ENCODE measurements at places on chromosomes 6 and 20.
A peak's percentile ranks its signal among the peaks of the same experiment; 100 is the strongest.

- DNase-seq = no peak
Measured at GRCh38 chr6:149580880-149581279, 14.7 kb downstream of the GINM1 start.

GRCh38 chr6:74588094-74588832, 617.6 kb downstream of the COL12A1 start:
- DNase-seq = no peak

DNA sequence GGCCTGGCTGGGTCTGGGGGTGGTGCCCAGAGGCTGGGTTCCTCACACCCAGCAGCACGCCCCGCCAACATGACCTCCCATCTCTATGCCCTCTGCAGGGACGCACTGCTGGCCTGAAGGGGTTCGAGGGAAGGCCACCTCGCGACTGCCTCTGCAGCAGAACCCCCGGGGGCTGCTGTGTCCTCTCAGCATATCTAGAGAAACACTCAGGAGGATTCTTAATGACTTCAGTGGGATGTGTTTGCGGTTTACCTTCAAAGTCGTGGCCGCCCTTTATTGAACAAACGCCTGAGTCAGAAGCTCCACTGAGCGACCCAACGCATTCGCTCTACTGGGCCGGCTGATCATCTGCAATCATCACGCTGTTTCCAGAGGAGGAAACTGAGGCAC, 54.8 kb upstream of the GATA5 start:
- DNase-seq = no peak

DNA sequence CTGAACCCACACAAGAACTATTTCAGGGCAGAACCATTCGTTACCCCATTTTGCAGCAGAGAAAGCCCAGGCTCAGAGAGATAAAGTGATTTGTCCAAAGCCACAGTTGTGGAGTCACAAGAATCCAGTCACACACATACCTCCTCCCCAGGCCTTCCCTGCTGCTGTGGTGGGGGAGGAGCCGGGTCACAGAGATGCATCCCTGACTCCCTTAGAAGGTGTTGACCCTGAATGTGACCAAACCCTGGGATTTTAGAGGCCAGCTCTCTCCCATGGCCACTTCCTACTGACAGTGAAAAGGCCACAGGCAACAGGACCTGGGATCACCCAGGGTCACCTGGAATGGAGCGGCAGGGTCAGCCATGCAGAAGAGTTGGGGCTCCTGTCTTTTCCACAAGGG, 48.6 kb downstream of the CHMP4B start:
- DNase-seq = no peak

- DNase-seq = peak; percentile 63
Measured at GRCh38 chr6:144334150-144334708, 49.1 kb downstream of the UTRN start.

- DNase-seq = no peak
Measured at GRCh38 chr20:18702736-18703135, 110.8 kb upstream of the SCP2D1 start.

- DNase-seq = no peak
Measured at GRCh38 chr20:13525225-13525940, 113.3 kb downstream of the TASP1 start.

- no peak for DNase-seq
Measured at GRCh38 chr6:56556751-56557540, 85.7 kb downstream of the DST start.

DNA sequence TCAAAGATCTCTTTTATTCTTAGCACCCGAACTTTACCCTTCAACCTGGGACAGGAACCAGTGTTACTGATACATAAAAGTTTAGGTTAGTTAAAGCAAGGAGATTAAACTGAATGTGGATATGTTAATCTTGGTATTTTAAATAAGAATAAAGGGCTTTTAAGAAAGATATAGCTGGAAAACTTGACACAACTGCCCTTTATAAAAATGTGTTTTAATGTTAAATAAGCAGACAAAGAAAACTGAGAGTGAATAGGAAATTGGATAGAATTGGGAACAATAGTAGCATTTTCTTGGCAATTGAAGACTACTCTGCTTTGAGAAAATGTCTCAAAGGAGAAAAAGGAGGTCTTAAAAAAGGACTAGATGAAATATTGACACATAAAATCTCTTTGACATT, 45.9 kb upstream of the CRISP1 start:
- no peak for DNase-seq

GRCh38 chr6:168438783-168439520, 2.0 kb upstream of the SMOC2 start:
- no peak for DNase-seq

DNA sequence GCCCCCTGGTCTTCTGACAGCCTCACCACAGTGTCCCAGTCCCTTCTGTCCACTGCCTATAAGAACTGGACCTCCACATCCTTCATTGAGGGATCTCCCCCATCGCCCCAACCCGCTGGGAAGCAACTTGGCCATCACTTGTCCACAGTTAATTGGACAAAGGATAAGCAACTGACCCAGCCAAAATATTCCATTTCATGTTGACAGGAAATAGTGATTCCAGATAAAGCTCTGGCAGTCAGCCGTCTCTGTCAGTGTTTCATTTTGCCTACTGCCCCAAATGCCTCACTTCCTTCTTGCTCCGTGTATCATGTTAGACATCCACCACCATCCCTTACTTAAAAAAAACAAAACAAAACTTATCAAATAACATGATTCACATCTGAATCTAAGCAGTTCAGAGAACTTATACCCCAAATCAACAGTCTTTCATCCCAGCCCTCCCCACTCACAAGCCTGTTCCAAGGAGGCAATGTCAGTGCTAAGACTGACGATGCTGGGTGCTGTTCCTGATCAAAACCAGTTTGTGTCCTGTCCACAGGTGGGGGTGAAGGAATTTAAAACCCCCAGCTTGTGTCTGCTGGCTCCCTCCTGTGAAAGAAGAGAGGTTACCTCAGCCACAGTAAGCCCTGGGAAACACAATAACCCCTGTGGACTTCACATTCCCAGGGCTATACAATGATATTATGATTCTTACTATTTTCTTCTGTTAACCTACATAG, 162.5 kb downstream of the WDR27 start:
- no peak for DNase-seq

DNA sequence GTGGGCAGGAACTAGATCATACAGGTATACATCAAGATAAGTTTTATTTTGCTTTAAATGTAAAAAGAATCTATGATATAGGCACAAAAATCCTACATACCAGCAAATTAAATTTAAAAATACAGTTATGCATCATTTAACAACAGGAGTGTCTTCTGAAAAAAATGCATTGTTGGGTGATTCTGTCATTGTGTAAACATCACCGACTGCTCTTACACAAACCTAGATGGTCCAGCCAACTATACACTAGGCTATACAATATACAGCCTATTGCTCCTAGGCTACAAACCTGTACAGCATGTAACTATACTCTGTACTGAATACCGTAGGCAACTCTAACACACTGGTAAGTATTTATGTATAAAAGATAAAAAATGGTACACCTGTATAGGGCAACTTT, 139.4 kb downstream of the RNGTT start:
- no peak for DNase-seq

GRCh38 chr20:49112596-49113274, 66.6 kb downstream of the CSE1L start:
- DNase-seq = no peak

DNA sequence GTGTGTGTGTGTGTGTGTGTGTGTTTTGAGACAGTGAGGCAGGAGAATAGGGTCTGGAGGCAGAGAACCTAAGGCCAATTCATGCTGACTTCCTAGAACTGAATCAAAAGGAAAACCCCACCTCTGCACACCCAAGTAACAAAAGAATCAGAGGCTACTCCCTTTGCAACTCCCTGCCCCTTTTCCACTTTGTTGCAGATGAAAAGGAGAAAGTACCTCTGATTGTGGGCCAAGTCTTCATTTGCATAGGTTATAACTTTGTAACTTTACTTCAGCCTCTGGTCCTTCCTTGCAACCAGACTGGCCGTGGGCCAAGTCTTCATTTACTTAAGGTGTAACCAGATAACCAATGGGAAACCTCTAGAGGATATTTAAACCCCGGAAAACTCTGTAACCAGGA, 168.8 kb downstream of the EYA2 start:
- no peak for DNase-seq

DNA sequence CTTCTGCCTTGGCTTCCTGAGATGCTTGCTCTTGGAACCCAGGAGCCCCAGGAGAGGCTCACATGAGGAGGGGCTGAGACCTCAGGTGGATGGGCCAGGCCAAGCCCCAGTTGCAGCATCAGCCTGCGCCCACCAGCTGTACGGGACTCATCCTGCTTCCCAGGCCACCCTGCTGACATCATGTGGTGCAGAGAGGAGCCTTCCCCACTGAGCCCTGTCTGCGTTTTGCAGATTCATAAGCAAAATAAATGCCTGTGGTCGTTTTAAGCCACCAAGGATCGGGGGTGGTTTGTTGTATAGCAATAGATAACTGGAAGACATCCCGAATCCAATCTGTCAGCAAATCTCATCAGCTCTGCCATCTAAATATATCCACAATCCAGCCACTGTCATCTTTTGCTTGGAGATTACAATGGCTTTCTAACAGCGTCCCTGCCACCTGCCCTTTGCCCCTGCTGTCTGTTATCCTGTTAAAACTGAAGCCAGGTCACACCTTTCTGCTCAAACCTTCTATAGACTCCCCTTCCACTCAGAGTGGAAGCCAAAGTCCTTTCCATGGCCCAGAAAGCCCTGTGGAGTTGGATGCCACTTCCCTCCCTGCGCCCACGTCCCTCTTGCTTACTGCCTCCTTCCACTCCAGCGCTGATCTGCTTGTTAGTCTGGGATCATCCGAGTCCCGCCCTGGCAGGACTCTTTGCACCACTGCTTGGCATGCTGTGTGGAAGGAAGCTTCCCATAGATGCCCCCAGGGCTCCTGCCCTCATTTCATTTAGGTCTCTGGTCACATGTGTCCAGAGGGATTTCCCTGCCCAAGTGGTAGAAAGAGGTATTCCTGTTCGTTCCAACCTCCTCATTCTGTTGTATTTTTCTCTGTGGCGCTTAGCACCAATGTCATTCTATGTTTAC, 24.0 kb upstream of the MLN start:
- no peak for DNase-seq

DNA sequence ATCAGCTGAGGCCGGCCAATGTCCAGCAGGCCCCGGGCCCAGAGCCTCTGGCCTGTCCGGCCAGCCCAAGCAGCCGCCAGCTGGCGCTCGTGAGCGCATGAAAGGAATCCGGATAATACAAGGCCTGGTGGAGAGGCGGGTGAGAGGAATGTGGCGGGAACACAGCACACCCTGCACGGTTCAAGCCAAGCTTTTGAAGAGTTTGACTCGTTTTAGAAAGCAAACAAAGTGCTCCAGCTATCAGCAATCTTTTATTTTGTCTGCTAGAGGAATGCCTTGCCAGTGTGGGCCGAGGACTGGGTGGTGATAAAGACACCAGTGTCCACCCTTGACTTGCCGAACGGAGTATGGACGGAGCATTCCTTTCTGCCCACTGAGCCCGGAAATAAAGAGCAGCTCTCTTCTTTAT, 9.3 kb upstream of the NEDD9 start:
- no peak for DNase-seq

DNA sequence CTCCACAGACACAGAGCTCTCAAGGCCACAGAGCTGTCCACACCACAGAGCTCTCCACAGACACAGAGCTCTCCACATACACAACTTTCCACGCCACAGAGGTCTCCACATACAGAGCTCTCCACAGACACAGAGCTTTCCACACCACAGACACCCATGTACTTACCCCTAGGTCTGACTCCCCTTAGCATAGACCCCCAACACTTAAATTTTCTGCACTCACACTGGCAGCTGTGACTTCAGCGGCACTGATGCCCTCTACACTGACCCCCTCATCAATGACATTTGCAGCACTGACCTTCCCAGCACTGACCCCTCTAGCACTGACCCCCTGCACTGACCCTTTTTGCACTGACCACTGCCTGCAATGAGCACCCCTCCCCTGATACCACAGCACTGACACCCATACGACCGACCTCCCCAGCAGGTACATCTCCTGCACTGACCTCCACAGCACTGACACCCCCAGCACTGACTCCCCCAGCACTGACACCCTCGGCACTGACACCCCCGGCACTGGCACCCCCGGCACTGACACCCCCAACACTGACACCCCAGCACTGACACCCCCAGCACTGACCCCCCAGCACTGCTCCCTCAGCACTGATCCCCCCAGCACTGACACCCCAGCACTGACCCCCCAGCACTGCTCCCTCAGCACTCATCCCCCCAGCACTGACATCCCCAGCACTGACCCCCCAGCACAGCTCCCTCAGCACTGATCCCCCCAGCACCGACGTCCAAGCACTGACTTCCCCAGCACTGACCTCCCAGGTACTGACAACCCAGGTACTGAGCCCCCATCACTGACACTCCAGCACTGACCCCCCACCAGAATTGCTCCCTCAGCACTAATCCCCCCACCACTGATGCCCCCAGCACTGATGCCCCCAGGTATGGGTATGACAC, 56.5 kb downstream of the ERMARD start:
- no peak for DNase-seq

GRCh38 chr6:3031857-3032640, 32.4 kb downstream of the NQO2 start:
- no peak for DNase-seq

GRCh38 chr6:73227606-73228255, 2.4 kb upstream of the KHDC1L start:
- no peak for DNase-seq

GRCh38 chr20:32326504-32326845, 31.7 kb upstream of the ASXL1 start:
- DNase-seq = no peak

DNA sequence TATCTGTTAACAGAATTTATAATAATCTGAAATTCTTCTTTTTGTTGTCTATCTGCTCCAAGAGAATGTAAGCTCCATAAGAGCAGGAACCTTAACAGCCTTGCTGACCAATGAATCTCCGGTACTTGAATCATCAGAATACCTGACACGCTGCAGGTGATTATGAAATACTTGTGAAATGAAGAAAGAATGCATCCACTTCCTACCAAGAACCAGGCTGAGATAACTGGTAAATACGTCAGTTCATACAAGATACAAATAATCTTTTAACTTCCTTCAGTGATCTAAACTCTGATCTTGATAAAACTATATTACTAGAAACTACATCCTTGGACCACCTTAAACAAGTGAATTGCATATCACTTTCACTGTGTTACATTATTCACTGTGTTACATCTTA, 116.2 kb downstream of the MAP3K5 start:
- DNase-seq = no peak

DNA sequence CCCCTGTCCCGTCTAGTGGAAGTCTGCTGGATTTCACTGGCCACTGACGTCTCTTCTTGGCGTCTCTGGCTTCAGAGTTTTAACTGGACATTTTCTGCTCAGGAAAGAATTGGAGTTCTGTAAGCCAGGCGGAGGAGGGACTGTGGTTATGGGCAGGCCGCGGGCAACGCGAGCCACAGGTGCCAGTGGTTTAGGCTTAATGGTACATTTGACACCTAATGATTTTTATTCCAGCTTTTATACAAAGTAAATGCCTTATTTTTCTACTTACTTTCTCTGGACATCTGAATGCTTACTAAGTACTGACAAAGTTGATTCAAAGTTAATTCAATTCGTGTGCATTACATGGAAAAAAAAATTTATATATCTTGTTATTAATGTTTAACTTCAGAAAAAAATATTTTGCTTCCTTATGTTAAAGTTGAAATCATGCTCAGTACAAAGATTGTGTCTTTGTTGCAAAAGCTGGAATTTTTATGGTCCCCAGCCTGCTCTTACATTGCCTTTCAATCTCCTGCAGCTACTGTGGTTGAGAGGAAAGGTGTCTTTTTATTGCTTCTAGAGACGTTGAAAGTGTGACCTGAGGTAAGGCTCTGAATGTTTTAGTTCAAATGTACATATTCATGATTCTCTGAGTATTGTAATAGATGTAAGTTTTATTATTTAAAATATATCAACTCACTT, 231.0 kb downstream of the SMOC2 start:
- no peak for DNase-seq

GRCh38 chr6:170307080-170307545, 555 bp downstream of the FAM120B start:
- DNase-seq = no peak

Data from stimulated activated CD4-positive, alpha-beta T cell treated with anti-CD3 and anti-CD28 coated beads, Interleukin-1b, Interleukin-23, amount 100 ng/mL, for 4 hours (primary cell).